ENCODE measurements at places on chromosomes 16 and 17.

- DNase-seq, result peak; percentile 62
Observed at GRCh38 chr17:28744972-28745785, 1.4 kb downstream of the TRAF4 start.

- DNase-seq, result no peak
Observed at GRCh38 chr17:57372156-57372555, 115.8 kb downstream of the MSI2 start.

DNA sequence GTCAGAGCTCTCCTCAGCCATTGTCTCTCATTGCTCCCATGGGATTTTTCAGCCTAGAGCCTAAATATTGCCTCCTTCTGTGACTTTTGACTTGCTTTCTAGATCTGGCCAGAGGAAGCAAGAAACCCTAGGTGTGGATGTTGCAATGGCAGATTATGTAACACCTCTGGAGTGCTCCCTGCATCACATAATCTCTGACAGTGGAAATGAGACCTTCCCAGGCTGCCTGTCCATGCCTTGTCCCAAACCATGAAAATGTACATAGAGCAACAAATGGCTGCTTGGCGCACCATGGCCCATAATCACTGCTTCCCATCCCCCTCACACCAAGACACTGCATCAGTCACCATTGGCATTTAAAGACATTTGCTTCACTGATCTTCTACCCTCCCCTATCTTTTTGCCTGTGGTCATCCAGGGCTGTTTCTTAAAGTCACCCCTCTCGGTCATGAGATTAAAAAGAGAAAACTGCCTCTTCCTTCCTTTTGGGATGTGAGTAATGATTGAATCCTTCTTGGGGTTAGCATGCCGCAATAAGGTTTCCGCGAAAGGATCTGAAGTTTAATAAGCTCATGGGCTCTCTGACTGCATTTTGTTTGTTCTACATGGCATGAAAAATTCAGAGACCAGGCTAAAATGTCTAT lies 34.2 kb upstream of the CCL2 start:
- no peak for DNase-seq

- no peak for DNase-seq
Observed at GRCh38 chr17:32143527-32143870, 1.2 kb downstream of the RHOT1 start.

GRCh38 chr16:73329358-73330286 lies 281.7 kb upstream of the ZFHX3 start:
- DNase-seq, result peak; percentile 12

- no peak for DNase-seq
Observed at GRCh38 chr17:79947351-79948031, 88.2 kb downstream of the TBC1D16 start.
